ENCODE measurements at places on chromosomes 5 and 9.

DNA sequence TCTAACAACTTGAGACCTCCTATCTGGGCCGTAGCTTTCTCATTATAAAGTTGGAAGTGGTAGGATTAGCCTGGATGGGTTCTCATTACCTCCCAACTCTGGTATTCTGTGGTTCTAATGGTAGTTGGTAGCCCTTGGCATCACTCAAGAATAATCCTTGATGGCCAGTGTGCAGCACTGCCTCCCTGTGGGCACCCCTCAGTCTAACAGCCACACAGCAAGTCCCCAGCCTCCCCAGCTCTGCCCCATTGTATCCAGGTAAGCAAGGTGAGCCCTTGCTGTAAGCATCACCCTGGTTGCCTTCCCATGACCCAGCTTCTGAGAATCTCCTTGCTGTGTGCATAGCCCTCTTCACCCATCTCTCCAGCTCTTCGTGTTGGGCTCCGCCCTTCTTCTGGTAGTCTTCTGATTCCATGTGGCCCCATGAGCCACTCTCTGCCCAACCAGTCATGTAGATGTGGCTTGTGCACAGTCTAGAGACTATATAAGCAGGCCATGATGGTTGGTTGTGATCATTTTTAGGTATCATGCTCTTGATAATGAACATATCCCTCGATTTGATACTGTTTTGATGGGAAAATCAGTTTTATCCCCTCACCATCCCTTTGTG lies 57.6 kb upstream of the GRHPR start:
- no peak for DNase-seq

DNA sequence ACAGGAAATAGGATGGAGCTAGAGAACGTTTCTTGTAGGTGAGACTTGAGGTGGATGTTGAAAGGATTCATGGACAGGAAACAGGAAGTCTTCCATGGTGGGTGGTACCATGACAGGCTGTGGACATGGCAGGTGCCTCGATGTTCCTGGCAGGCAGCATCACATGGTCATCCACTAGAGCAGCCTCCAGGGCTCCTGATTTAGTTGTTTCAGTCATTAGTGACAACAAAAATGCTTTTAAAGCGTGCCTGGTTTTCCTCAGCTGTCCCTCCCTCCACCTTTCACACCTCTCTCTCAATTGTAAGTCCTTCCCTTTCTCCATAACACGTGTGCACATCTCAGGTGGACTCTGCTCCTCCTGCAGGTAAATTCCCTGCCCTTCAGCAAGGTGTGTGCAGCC lies 25.2 kb upstream of the ASPN start:
- DNase-seq, result no peak

DNA sequence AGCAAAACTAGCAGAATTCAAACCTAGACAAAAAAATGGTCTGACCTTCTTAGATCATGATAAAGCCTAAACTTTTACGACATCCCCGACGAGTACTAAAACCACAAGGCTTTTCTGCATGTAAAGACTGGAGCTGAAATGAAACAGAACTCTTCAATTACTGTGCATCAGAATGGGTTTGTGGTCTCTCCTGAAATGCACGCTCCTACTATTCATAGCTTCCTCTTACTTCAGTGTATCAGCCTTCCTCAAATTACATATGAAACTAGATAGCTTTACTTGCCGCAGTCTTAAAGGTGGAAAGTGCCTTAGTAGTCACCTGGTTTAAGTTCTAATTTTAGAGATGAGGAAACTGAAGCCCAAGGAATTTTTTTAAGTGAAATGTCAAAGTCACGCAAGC lies 24.6 kb upstream of the MED10 start:
- DNase-seq, result no peak

DNA sequence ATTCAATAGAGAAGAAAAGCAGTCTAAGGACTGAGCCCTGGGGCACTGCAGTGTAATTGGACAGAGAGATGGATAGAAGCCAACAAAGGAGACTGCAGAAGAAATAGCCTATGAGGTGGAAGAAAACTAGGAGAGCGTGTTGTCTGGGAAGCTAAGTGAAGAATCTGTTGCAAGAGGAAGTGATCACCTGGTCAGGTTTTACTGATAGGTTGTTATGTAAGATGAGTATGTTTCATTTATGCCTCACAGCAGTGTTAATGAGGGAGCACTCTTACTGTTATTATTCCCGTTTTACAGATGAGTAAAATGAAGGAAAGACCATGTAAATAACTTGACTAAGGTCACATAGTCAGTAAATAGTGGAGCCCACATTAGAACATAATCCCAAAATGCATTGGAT lies 80.0 kb upstream of the GRHPR start:
- no peak for DNase-seq

DNA sequence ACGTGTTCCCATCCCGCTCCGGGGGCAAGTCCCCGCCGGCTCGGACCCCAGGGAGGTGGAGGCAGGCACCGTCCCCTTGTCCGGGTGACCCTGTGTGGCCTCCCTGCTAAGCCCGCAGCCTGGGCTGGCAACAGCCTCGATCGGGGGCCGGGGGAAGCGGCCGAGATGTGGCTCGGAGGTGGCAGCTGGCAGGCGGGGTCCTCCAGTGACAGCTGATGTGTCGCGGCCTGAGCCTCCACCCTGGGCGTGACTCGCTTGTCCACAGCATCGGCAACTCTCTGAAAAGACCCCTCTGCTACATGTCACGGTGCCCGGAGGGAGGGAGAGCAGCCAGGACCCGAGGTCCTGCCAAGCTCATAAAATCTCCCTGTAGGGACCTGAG lies 124.8 kb upstream of the IRX4 start:
- DNase-seq, result no peak

GRCh38 chr9:34493972-34494535 lies 28.7 kb downstream of the ENHO start:
- no peak for DNase-seq

GRCh38 chr9:99555792-99556191 lies 265.9 kb upstream of the NR4A3 start:
- DNase-seq, result no peak

DNA sequence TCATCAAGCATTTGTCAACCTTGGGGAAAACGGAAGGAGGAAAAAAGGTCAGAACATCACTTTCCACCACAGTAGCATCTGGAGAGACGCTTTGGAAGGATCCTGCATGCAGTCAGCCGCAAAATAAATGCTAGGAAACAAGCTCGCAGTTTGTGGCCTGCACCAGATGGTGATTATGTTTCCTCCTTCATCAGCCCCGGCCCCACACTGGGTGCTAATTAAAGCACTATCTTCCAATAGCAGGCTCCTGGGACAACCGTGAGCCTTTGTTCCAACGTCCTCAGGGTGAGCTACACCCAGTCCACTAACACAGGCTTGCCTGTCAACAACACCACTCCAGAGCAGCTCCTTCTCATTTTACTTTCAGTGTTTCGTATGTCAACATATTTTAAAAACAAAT lies 64.0 kb downstream of the RNF130 start:
- no peak for DNase-seq

GRCh38 chr9:129828969-129829368 lies 5.0 kb upstream of the TOR1A start:
- DNase-seq, result no peak

DNA sequence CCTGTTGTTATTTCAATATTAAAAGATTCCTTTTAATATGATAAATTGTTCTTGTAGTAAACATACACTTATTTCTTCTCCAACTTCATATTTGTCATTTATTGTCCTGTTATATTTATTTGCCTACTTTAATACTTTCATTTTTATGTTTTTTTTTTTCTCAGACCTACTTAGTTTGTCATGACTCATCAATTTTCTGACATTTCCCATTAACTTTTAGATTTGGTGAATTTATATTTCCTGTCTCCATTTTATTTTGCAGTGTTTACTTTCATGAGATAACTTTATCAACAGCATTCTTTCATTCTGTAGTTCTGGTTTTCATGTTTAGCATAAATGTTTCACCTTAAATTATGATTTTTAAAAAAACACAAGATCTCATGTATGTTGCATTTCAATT lies 788.7 kb downstream of the EFNA5 start:
- DNase-seq, result no peak

GRCh38 chr9:1057910-1058309 lies 7.8 kb downstream of the DMRT2 start:
- no peak for DNase-seq

- DNase-seq, result no peak
Measured at GRCh38 chr5:151570058-151570457, 21.1 kb downstream of the FAT2 start.

DNA sequence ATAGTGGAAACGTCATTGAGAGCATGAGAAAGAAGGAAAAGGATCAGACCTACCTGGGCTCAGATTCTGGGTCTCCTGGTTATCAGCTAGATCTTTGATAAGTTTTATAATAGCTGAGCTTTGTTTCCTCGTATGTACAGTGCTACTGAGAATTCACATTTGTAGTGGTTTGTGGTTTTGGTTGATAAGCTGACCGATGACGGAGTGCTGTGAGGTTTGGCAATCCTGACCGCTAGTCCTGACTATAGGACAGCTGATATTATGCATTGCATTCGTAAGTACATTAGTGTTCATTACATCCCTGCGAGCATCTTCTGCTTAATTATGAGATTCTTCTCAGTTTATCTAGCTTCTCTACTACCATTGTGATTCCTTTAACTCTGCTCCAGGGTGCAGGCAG lies 190.7 kb upstream of the SLC27A6 start:
- DNase-seq, result no peak

DNA sequence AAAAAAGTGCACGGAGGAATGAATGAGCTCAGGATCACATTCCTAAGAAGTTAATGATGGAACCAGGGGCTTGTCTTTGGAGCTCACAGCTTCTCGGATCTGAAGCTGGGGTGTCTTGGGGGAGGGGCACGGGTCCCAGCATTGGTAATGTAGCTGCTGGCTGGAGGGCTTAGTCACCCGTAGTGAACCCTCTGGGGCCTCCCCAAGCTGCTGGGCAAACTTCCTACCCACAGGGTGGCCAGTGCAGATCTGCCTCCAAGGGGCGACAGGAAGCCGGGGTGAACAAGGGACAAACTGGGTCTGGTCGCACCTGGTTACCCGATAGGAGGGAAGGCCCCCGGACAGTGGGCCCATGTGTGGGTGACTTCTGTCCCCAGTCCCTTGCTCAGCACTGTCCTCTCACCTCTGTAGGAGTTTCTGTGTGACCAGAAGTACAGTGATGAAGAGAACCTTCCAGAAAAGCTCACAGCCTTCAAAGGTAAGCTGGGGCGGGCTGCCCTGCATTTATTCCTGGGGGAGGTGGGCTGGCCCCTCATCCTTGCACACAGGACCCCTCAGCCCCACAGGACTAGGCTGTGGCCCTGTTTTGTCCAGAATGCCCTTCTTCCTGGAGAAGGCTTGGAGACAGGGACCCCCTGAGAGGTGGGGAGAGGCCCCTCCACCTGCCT lies 14.1 kb upstream of the NUP214 start:
- DNase-seq, result no peak

DNA sequence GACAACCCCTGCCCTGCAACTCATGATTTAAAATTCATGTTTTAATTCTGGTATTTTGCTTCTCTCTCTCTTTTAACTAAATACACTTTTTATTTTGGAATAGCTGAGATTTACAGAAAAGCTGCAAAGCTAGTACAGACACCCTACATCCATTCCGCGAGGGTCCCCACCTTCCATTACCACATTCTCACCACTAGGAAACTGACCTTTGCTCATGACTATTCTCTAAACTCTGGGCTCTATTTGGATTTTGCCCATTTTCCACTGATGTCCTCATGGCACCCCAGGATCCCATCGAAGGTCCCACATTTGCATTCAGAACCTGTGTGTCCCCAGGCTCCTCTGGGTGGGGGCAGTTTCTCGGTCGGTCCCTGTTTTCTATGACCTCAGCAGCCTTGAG lies 11.5 kb downstream of the ERGIC1 start:
- no peak for DNase-seq

- DNase-seq, result no peak
Measured at GRCh38 chr5:160846642-160847041, 5.4 kb downstream of the ATP10B start.

- no peak for DNase-seq
Measured at GRCh38 chr5:148352696-148353095, 17.3 kb downstream of the SPINK9 start.

GRCh38 chr5:26805076-26805475 lies 233.3 kb downstream of the CDH9 start:
- no peak for DNase-seq

GRCh38 chr9:5512658-5513452 lies 2.5 kb downstream of the PDCD1LG2 start:
- DNase-seq, result no peak

- no peak for DNase-seq
Measured at GRCh38 chr5:58542709-58543108, 40.2 kb upstream of the RAB3C start.

DNA sequence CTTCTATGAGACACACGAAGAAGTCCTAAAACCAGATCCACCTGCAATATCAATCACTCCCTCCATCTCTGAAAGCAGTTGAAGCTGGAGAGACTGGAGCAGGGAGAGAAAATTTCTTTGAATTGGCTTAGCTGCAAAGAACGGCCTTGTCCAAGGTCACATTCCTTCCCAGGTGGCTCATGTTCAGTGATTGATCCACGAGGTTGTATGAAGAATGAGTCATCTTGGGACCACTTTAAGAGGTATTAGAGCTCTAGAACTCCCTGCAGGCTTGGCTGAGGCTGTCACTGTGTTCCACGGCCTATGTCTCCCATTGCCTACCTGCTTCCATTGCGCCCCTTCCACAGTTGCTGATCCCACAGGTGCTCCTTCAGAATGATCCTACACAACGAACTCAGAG lies 68.2 kb downstream of the HMHB1 start:
- no peak for DNase-seq

DNA sequence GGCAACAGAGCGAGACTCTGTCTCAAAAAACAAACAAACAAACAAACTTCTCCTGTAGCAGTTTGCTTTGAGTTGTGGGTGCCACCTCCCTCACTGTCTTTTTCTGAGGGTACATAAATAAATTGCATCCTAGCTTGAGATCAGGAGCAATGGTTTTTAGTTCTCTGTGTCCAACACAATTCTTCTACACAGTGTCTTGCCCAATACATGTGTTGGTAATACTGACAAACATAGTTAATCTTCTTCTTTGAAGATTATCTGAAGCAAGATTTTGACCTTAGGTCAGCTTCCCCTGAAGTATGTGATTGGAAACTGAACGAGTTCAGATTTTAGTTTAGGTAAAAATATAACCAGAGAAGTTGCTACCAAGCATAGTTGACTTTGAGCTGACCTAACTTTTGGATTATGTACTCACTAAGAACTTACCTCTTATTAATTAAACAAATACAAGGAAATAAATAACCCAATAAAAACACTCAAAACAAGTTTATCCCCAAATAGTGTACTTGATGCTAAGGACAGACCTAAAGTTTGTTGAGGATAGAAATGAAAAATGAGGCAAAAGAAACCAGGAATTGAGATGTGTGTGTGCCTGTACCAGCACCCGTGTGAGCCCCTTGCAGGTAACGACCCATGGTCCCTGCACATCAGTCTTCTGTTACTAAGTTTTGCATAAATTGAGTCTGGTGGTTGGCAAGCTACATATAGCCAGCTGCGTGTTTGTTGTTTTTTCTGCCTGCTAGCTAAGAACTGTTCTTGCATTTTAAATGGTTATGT lies 16.2 kb downstream of the TJP2 start:
- DNase-seq, result no peak

GRCh38 chr5:99315413-99316183 lies 386.8 kb upstream of the CHD1 start:
- DNase-seq, result no peak

- no peak for DNase-seq
Measured at GRCh38 chr5:136199408-136199807, 6.4 kb upstream of the SMIM32 start.

- no peak for DNase-seq
Measured at GRCh38 chr5:10144040-10144439, 105.6 kb downstream of the ATPSCKMT start.
